Mucosa of descending colon (tissue), 3 donors: ENCODE measurements at places on chromosomes 13 and 19. TPM values are rescaled to one million over a fixed set of nuclear protein-coding genes. Genes with fewer than 3 reads are reported as not detected.
A peak's percentile ranks its signal among the peaks of the same experiment; 100 is the strongest.

GRCh38 chr19:54517483-54517882 lies 14.9 kb downstream of the LAIR2 start:
- no peak for DNase-seq

The RFPL4A gene
- not detected for total RNA-seq

The SIRT6 gene
- 138 TPM for total RNA-seq

- no peak for DNase-seq
These were observed 49.3 kb downstream of the DLEU7 start for GRCh38 chr13:50794226-50794625.

The ZNF253 gene
- 7.8 TPM for total RNA-seq

DNA sequence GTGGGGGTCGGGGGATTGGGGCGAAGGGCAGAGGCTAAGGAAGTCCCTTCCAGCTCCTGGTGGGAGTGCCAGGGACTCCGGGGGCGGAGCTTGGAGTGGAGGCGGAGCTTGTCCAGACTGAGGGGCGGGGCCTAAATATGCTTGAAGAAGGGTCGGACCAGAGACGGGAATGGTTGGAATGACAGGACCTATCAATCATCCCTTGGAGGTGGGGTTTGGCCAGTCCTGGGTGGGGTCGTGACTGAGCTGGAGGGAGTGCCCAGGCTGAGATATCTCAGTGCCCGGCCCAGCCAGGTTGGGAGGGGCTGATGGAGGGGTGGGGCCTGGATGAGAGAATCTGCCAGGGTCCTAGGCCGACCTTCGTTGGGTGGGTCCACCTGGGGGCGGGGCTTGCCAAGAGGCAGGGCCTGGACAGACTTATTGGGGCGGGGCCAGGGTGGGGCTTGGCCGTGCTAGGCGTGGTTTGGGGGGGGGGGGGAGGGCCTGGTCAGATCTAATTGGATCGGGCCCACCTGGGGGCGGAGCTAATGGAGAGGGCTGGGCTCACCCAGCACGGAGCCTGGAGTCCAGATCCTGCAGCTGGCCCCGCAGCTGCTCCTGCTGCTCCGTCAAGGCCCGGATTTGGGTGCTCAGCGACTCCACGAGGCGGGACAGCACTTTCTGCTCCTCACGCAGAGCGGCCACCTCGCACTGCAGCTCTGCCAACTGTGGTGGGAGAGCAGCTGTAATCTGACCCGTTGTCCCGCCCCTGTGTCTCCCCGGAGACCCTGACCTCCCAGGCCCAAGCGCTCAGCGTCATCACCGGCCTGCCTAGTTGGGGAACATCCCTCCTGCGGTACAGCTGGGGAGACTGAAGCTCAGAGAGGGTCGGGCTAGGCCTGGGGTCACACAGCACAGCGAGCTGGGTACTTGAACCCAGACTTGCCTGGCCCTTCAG lies 2.6 kb upstream of the WIZ start:
- DNase-seq = peak; percentile 86

- DNase-seq = no peak
These were observed 50.3 kb downstream of the URI1 start for GRCh38 chr19:29992233-29992867.

- DNase-seq = no peak
These were observed 8.6 kb downstream of the KDM4B start for GRCh38 chr19:4977299-4978174.

The TMIGD2 gene
- total RNA-seq = 1.2 TPM
